SHP77 (cell line): ENCODE measurements at places on chromosomes 4 and X.

- DNase-seq = no peak
These were observed 86.6 kb upstream of the GC start for GRCh38 chr4:71870456-71870855.

- no peak for DNase-seq
These were observed 17.7 kb downstream of the IL3RA start for GRCh38 chrX:1354036-1355019.

GRCh38 chr4:38411092-38411491, 252.9 kb upstream of the KLF3 start:
- DNase-seq = no peak

- no peak for DNase-seq
These were observed 119.6 kb downstream of the AFF2 start for GRCh38 chrX:148620023-148620422.

DNA sequence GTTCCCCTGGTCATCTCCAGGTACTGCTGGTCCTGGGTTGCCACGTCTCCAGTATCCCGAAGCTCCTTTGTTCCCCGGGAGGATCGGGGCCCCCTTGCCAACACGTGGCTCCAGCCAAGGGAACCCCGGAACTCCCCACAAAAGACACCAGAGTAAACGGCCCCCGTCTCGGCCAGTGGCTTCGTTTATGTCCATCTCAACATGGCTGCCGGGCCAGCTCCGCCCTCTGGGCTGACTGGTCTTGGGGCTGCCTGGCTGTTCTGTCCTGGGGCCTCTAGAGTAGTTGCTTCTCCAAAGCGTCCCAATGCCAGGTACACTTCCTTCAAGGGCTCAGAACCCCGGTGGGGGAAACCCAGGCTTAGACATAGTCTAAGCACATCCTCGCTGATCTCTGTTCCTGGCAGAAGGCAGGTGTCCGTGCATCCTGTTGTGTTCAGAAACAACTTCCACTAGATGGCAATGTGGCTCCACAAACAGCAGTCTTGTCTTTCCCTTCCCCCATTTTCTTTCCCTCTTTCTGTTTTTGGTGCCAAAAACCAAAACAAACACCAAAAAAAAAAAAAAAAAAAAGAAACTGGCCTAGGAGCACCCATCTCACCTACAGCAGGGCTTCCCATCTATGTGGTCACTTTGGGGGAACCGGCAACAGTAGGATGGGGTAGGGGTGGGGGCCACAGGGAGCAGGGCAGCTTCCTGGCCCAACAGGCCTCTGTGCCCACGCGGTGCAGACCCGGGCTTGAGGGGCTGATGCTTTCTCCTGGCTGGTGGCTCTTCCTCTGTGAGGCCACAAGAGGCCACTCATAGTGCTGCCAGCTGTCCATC, 35.3 kb downstream of the NBDY start:
- DNase-seq = no peak
